Mesenteric fat pad (tissue), 1 donor: ENCODE measurements at places on chromosomes 3 and 15. TPM values are rescaled to one million over a fixed set of nuclear protein-coding genes. Genes with fewer than 3 reads are reported as not detected.
A peak's percentile ranks its signal among the peaks of the same experiment; 100 is the strongest.

DNA sequence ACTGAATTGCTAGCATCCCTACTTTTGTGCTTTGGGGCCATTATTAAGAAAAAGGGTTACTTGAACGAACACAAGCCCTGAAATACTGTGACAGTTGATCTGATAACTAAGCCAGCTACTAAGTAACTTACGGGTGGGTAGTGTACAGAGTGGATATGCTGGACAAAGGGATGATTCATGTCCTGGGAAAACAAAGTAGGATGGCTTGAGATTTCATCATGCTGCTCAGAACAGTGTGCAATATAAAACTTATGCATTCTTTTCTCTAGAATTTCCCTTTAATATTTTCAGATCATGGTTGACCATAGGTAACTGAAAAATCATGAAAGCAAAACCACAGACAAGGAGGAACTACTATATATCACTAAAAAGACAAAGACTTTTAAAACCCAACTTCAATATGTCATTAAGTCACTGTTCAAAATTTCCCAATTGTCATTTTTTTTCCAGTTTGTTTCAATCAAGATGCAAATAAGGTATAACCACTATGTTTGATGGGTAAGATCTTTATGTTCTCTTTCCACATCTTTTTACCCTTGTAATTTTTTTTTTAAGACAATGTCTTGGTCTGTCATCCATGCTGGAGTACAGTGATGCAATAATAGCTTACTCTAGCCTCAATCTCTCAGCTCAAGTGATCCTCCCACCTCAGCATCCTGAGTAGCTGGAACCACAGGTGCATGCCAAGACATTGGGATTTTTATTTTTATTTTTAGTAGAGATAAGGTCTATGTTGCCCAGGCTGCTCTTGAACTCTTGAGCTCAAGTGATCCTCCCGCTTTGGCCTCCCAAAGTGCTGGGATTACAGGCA lies 67.7 kb downstream of the IFT80 start:
- no peak for DNase-seq

- no peak for DNase-seq
Measured at GRCh38 chr15:73232776-73233175, 136.0 kb downstream of the HCN4 start.

DNA sequence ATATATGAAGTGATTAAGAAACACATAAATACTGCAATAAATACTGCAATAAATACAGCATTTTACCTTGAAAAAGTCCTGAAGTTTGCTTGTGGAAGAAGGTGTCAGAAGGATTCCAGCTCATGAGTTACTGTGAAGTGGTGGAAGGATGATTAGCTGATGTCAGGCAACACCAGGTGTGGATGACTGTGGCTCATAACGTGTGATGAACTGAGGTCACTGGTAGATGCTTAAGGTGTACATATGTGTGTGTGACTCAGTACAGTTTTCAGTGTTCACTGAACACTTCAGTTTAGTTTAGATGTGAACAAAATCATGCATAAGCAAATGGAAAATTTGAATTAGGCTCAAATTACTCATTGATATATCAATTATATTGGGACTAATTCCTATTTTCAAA lies 1045.0 kb downstream of the NTRK3 start:
- no peak for DNase-seq

GRCh38 chr15:34364041-34364440 lies 3.0 kb downstream of the LPCAT4 start:
- DNase-seq, result peak; percentile 74

- DNase-seq, result no peak
Measured at GRCh38 chr3:16132928-16133327, 41.6 kb upstream of the GALNT15 start.

DNA sequence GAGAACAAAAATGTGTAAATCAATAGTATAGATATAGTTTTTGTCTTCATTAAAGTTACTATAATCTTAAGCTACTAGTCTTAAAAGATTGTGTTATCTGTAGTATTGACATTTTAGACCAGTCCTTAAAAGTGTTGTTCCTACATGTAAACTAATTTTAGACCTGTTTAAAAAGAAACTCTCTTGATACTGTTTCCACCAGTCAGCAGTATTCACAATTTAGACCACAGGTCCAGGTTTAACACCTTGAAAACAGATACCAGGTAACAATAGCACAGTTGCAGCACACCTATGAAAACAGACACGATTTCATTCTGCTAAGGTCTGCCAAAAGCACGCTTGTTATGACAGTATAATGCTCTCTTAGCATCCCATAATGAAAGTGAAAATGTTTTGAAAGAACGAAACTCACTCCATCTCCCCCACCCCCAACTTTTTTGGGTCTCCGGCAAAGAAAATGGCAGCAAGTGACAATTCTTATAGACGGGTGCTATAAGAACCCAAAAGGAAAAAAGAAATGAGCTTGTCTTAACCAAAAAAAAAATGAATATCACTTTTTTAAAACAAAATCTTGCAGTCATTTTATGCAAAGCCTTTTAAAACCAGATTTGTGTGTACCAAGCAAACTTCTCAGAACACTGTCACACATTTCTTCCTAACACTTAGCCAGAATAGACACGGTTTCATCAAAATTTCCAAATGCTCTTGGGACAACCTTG lies 1.6 kb downstream of the EIF4E3 start:
- no peak for DNase-seq

DNA sequence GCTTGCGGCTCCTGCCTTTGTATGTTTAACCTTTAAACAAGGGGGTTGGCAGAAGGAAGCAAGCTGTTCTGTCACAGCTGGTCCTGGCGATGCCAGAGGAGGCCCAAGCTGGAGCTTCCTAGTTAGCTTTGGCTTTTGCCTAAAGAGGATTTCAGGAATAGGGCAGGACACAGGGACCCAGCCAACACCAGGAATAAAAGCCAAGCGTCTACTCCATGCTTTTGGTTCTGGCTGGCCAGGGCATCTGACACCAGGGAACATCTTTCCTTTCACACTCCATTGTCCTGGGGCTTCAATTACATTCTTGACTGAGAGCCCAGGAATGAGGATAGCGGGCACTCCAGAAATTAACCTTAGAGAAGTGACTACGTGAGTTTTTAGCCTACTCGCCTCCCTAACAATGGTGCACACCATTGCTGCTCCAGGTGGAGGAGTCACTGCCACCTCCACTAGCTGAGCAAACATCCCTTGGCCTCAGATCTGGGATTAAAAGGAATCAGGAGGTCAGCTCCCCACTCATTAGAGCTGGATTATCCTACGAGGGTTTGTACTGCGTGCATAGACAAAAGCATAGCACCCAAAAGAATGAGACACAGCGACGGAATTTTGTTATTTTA lies 38.2 kb downstream of the TPM1 start:
- no peak for DNase-seq

DNA sequence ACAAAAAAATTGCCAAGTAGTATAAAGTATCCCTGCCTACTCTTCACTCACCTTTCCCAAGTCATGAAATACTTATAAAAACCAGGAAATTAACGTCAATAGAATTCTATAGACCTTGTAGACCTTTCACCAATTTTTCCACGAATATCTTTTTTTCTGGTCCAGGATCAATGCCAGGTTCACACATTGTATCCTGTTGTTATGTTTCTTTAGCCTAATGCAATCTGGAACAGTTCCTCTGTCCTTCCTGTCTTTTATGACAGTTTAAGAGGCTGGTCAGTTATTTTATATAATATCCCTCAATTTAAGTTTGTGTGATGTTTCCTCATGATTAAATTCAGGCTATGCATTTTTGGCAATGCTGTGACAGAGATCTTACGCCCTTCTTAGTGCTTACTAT lies 63.2 kb upstream of the MAGI1 start:
- no peak for DNase-seq

GRCh38 chr3:9780458-9780812 lies 10.7 kb upstream of the CAMK1 start:
- DNase-seq, result no peak

DNA sequence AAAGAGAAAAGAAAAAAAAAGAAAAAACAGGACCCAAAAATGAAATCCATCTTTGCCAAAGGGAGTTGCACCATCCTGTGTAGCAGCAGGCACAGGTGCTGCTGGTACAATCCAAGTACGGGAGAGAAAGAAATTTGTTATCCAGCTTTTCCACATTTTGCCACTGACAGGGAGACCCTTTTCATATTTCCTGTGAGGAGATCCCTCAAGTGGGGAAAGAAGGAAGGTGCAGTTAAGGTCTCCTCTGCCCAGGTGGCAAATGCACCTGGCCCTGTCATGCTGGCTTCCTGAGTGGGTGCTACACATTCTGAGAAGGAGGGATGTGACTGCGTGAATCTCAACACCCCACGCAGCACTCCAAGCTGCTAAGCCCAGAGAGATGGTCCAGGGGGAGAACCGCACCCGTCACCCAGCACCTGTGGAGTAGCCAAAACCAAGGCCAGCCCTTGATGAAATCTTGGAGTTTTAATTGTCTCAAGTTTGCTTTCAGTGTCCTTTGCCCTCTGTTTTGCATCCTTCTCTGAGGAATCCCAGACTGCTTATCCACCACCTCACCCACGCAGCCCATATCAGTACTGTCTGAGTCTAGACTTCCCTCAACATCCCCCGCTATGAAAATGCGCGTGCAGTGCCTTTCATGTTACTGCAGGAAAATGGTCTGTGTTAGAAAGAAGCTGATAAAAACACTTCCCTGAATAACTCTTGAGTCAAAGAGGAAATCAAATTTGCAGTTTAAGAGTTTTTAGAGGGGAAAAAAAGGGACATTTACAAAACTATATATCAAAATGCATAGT lies 141.9 kb upstream of the THBS1 start:
- DNase-seq, result no peak

- DNase-seq, result no peak
Measured at GRCh38 chr3:104510131-104510849, 856.4 kb upstream of the ALCAM start.

DNA sequence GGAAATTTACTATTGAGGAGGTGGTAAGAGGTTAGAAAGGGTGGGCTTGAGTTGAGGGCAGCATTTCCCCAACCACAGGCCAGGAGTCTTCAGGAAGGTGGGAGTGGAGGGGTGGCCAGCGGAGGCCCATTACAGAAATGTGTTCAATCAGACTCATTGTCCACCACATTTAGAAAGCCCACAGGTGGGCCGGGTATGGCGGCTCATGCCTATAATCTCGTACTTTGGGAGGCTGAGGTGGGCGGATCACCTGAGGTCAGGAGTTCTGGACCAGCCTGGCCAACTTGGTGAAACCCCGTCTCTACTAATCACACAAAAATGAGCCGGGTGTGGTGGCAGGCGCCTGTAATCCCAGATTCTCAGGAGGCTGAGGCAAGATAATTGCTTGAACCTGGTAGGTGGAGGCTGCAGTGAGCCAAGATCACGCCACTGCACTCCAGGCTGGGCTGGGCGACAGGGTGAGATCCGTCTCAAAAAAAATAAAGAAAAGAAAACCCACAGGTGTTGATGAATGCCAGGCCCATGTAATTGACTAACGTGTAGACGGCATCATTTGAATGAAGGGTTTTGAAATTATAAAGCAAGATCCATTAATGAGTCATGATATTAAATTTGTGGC lies 12.2 kb upstream of the SYNM start:
- DNase-seq, result peak; percentile 55

- no peak for DNase-seq
Measured at GRCh38 chr3:141546586-141546985, 59.8 kb downstream of the RASA2 start.

- no peak for DNase-seq
Measured at GRCh38 chr15:75104804-75105557, 81.6 kb downstream of the PPCDC start.

GRCh38 chr3:131530388-131530787 lies 27.6 kb upstream of the MRPL3 start:
- no peak for DNase-seq

GRCh38 chr15:90989040-90989768 lies 5.1 kb downstream of the PRC1 start:
- no peak for DNase-seq

GRCh38 chr3:124467980-124468902 lies 262.0 kb upstream of the UMPS start:
- no peak for DNase-seq

- no peak for DNase-seq
Measured at GRCh38 chr15:54011656-54012055, 33.4 kb downstream of the UNC13C start.

- no peak for DNase-seq
Measured at GRCh38 chr3:115217678-115218451, 70.8 kb upstream of the ZBTB20 start.

GRCh38 chr15:100732211-100733055 lies 130.0 kb downstream of the ASB7 start:
- DNase-seq, result no peak

DNA sequence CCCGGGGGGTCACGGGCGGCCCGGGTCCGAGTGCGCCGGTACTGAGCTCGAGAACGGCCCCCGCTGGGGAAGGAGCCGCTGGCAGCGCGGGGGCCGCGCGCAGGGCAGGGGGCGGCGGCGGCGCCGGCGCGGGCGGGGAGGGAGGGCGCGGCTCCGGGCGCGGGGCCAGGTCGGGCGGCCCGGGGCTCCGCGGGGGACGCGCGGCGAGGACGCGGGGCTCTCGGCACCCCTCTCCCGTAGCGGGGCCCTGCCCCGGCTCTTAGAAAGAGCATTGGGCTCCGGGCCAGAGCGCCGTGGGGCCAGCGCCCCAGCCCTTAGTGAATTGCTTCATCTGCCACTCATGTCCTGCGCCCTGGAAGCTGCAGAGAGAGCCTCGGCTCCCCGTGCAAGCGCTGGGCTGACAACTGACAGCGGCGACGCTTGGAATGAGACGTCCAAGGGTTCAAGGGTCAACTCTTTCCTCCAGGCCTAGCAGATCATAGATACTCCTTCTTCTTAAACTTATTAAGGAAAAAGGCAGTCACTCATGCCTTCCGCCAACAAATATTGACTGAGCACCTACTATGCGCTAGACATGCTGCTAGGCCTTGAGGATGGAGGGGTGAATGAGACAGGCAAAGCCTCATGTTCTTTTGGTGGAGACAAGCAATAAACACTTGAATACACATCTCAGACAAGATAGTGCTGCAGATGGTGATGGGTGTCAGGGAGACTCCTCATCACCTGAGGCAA lies 140.8 kb downstream of the SMAD6 start:
- DNase-seq, result peak; percentile 93

GRCh38 chr3:194407423-194407822 lies 8.4 kb upstream of the GP5 start:
- DNase-seq, result no peak

GRCh38 chr3:168407381-168407780 lies 311.7 kb upstream of the GOLIM4 start:
- no peak for DNase-seq

GRCh38 chr15:93759629-93760028 lies 471.7 kb upstream of the MCTP2 start:
- DNase-seq, result no peak

Gene PAQR9
- not detected for total RNA-seq

Gene DAZL
- not detected for total RNA-seq

Gene EOMES
- 0.42 TPM for total RNA-seq

Gene SOX2
- not detected for total RNA-seq

Gene ALDH1A3
- total RNA-seq, result 194 TPM

Gene CPA3
- 5.5 TPM for total RNA-seq

Gene LRRC31
- total RNA-seq, result not detected

Gene GOLGA8S
- 0.26 TPM for total RNA-seq

Gene CEP19
- total RNA-seq, result 1.3 TPM

Gene MESP2
- 0.96 TPM for total RNA-seq

Gene KLHL40
- not detected for total RNA-seq

Gene NTRK3
- 1.6 TPM for total RNA-seq

Gene CHST2
- total RNA-seq, result 13.4 TPM
